ENCODE measurements at places on chromosomes 7 and 10. TPM values are rescaled to one million over a fixed set of nuclear protein-coding genes. Genes with fewer than 3 reads are reported as not detected.

The CARD11 gene
- total RNA-seq, result 0.17 TPM

The PLXDC2 gene
- 0.27 TPM for total RNA-seq

The ZNF853 gene
- total RNA-seq, result 0.88 TPM

The CHN2 gene
- total RNA-seq, result not detected

- no peak for DNase-seq
Observed at GRCh38 chr7:44212581-44213184, 11.9 kb downstream of the YKT6 start.

The NKX2-3 gene
- not detected for total RNA-seq

DNA sequence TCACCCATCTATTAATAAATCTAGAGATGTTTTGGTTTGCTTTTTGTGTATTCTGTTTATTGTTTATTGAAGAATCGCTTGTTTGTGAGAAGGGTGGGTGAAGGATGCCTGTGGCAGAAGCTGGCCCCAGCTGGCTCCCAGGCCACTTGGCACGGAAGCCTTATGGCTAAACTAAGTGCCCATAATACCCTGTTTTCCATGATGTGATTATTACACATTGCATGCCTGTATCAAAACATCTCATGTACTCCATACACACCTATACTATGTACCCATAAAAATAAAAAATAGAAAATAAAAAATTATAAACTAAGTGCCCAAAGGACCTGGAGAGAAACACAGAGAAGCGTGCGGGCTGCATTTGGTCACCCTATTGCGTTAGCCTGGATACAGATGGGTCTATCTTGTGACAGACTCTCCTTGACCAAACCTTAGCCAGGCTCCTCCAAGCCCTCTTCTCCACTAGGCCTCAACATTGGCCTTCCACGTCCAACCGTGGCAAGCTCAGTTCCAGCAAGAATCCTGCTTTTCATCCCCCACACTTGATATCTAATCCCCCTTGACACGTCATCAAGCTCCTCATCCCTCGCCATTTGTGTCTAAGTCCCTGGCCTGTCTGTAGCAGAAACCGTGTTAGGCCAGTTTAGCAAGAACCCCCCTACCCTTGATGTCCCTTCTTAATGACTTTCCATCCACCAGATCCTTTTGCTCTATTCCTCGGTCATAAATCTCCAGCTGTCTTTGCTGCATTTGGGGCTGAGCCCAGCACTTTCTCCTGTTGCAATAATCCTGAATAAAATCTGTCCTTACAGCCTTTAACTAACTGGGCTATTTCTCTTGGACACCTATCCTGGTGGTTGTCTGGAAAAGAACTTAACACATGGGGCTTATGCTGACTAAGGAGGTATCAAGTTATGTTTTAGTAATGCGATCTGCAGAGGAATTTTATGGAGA is 245.2 kb downstream of the TNS3 start:
- DNase-seq, result no peak
